ENCODE measurements at places on chromosomes 5 and 9.

GRCh38 chr5:96516631-96517071 lies 83.6 kb upstream of the PCSK1 start:
- no peak overlapping the region for H3K4me3 ChIP-seq
- no peak overlapping the region for H3K27ac ChIP-seq
- DNase-seq, result no peak
- no peaks in the 10 kb centered on the region for H3K36me3 ChIP-seq

DNA sequence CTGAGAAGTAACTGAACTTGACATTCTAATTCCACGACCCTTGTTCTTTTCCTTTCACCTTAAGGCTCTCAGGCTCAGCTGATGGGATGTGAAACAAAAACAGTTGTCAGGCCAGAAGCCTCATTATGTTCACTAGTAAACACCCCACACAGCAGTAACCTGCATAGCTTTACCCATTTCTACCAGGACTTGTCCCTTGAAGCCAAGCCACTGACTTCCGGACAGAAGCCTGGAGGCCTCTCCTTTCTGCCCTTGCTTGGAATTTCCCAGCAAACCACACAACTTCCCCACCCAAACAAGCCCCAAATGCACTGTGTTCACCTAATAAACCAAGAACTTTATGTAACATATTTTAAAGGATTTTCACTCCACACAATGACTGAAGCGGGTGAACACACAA lies 19.6 kb downstream of the PRUNE2 start:
- no peaks in the 10 kb centered on the region for H3K4me1 ChIP-seq
- H3K4me3 ChIP-seq, result no peak overlapping the region
- H3K27me3 ChIP-seq, result peaks cover 3% of the 10 kb centered on the region

DNA sequence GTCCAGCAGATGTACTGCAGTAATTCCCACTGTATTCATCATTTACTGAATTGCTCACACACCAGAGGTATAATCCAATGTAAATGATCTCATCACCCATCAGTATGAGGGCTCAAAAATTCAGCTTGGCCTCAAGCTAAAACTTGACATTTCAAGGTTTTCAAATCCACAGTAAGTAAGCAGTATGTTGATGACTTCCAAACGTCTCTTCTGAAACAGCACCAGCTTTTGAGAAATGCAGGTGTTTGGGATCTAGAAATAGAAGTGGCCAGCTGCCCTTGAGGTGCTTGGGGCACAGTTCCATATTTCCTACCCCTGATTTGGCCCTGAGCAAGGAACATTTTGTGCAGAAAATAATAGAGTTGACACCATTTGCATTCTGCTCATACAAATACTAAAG lies 388.0 kb upstream of the TUSC1 start:
- H3K27ac ChIP-seq, result no peak overlapping the region
- H3K27me3 ChIP-seq, result no peaks in the 10 kb centered on the region
- H3K36me3 ChIP-seq, result no peaks in the 10 kb centered on the region
- no peak overlapping the region for H3K4me3 ChIP-seq
- H3K4me1 ChIP-seq, result no peaks in the 10 kb centered on the region
- DNase-seq, result no peak

DNA sequence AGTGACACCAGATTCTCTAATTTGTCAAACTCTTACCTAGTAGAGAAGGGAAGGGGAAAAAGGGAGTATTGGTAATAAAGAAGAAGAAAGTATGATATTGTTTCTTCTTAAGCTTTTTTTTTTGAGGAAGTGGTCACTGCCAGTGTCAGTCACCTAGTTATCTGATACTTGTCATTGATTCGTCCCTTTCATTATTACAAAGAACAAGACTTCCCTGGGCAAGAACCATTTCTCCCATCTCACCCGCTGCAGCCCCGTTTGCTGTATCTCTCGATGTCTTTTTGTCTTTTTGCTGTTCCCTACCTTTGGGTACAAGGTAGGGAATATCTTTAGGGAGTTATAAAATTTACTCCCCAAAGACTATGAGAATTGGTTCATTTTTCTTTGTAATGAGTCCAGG lies 249.0 kb downstream of the ARHGAP26 start:
- no peak for DNase-seq
- peaks cover 22% of the 10 kb centered on the region for H3K36me3 ChIP-seq
- no peak overlapping the region for H3K4me3 ChIP-seq
- peaks cover 22% of the 10 kb centered on the region for H3K4me1 ChIP-seq
- no peaks in the 10 kb centered on the region for H3K27me3 ChIP-seq

- no peaks in the 10 kb centered on the region for H3K27me3 ChIP-seq
- H3K27ac ChIP-seq, result peak overlapping the region; percentile 82
- DNase-seq, result no peak
- peaks cover 69% of the 10 kb centered on the region for H3K36me3 ChIP-seq
- H3K4me3 ChIP-seq, result peak overlapping the region; percentile 41
- peaks cover 53% of the 10 kb centered on the region for H3K4me1 ChIP-seq
These were observed 27.4 kb downstream of the TNFSF8 start for GRCh38 chr9:114902786-114903524.

DNA sequence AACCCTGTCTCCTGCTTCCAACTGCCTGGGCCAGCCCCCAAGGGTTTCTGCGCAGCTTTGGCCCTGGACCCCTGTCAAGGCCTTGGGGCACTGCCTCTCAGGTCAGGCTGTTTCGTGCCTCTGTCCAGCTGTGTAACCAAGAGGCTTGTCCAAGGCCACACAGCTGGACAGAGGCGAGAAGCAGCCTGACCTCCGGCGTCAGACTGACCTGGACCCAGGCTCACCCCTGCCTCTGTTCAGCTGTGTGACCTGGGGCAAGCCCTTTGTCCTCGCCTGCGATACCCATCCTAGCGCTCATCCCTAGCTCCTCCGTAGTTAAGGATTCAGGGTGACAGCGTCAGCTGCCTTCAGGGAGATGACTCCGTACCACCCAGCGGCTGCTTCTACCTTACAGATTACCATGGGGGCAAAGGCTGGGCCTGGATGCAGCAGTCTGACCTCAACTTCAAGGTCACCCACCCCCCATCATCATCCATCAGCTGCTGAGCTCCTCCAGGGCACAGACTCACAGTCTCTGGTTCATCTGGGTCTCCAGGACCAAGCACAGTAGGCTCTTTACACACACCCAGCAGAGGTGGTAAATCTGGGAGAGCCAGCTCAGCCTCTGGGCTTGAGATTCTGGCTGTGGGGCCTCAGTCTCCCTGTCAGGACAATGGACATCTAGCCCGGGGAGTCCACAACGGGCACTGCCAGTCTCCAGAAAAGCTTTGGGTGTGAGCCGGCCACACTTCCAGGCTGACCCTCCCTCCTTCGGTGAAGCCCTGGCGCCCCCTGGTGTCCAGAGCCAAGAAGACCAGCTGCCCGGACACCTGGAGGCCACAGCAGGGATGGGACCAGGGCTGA lies 7.9 kb downstream of the AK1 start:
- DNase-seq, result peak; percentile 88
- peaks cover 15% of the 10 kb centered on the region for H3K4me1 ChIP-seq
- no peak overlapping the region for H3K27ac ChIP-seq
- H3K4me3 ChIP-seq, result no peak overlapping the region
- H3K36me3 ChIP-seq, result peaks cover 4% of the 10 kb centered on the region

DNA sequence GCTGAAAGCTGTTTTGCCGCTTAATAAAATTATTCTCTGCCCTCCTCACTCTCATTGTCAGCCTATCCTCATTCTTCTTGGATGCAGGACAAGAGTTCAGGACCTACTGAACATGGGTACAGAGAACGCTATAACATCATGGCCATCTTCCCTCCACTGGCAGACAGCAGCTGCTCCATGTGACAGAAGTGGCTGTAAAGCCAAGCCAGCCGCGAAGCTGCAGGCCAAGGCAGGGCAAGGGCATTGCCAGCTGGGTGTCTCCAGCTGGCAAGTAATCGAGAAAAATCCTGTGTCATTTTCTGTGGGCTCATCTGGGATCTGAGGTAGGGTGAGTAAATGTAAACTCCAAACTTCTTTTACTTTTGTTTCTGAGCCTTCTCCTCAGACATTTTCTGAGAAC lies 84.8 kb downstream of the SLC25A46 start:
- H3K4me1 ChIP-seq, result no peaks in the 10 kb centered on the region
- H3K4me3 ChIP-seq, result no peak overlapping the region
- DNase-seq, result no peak
- H3K27me3 ChIP-seq, result peaks cover 3% of the 10 kb centered on the region
- no peak overlapping the region for H3K27ac ChIP-seq
- no peaks in the 10 kb centered on the region for H3K36me3 ChIP-seq

DNA sequence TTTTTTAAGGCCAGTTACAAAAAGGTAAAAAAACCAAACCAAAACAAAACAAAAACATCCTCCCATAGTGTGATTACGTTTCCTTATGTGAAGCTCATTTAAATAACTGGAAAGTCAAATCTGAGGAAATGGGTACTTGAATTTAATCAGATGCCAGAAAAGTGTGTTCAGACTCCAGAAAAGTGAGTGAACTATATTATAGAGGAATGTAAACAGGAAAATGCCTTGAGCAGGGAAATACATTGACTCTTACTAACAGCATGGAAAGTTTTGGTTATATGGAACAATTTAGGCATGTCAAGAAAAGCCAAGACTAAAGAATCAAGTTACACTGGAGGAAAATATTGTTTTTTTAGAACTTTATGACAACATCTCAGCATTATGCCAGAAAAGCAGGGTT lies 37.8 kb upstream of the RNF20 start:
- H3K4me1 ChIP-seq, result no peaks in the 10 kb centered on the region
- H3K27me3 ChIP-seq, result peaks cover 7% of the 10 kb centered on the region
- no peaks in the 10 kb centered on the region for H3K36me3 ChIP-seq
- DNase-seq, result no peak

- H3K27me3 ChIP-seq, result no peaks in the 10 kb centered on the region
- no peak overlapping the region for H3K27ac ChIP-seq
- no peak overlapping the region for H3K4me3 ChIP-seq
These were observed 36.1 kb downstream of the HMCN2 start for GRCh38 chr9:130301483-130302286.

DNA sequence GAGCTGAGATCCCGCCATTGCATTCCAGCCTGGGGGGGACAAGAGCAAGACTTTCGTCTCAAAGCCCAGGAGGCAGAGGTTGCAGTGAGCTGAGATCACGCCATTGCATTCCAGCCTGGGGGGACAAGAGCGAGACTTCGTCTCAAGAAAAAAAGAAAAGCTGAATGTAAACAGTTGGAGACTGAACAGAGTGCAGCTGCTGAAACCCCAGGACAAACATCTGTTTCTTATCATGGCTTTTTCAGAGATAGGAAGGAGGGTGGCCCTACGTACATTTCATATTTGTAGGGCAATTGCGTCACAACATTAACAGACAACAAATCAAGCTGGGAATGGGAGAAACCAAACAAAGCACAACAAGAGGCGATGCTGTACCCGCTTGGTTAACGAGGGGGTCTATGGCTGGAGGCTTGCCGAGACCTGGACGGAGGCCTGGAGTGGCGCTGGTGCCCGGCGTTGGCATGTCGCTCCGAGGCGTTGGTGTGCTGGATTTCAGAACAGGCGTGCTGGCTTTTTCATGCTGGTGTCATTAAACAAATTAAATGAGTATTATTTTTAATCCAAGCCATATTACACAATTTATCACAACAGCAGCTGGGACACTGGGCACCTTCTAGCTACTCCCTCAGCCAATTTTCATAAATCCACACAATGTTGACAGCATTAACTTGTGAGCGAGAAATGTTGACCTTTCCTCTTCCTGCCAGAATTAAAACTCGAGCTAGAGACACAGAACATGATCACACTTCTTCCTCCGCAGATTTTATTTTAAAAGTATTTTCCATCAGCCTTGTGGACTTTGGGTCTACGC lies 76.1 kb downstream of the TLE1 start:
- H3K4me1 ChIP-seq, result peaks cover 10% of the 10 kb centered on the region
- no peaks in the 10 kb centered on the region for H3K36me3 ChIP-seq
- no peak overlapping the region for H3K27ac ChIP-seq
- no peaks in the 10 kb centered on the region for H3K27me3 ChIP-seq
- DNase-seq, result no peak
- no peak overlapping the region for H3K4me3 ChIP-seq

- peaks cover 2% of the 10 kb centered on the region for H3K36me3 ChIP-seq
- H3K27me3 ChIP-seq, result peaks cover 2% of the 10 kb centered on the region
These were observed 23.8 kb downstream of the ALG2 start for GRCh38 chr9:99197987-99198386.

DNA sequence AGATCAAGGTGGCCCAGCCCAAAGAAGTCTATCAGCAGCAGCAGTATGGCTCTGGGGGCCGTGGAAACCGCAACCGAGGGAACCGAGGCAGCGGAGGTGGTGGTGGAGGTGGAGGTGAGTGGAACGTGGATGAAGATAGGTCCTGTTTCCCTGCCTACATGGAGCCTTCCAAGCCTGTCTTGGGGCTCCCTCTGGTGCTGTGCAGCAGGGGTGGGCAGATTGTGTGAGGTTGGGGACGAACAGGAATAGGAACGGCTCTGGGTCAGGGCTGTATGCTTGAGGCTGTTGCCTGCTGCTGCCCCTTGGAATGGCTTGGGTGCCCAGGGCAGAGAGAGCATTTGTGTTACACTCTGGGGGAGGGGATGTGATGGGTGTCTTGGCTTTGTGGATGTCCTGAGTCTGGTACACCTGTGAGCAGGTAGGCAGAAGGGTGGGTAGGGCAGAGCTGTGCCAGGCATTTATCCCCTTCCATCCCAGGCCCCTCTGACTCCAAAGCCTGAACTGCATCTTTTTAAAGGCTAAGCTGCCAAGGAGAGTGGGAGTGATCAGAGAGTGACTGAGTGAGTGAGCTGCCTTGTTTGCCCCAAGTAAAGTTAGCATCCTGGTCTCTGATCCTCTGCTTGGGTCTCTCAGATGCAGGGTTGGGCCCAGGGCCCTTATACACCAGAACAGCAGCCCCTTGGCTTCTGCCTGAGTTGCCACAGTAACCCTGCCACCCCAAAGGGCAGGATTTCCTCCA lies 5.2 kb downstream of the HNRNPAB start:
- H3K4me3 ChIP-seq, result no peak overlapping the region
- H3K27ac ChIP-seq, result peak overlapping the region; percentile 62
- no peak for DNase-seq
- H3K36me3 ChIP-seq, result peaks cover 46% of the 10 kb centered on the region
- peaks cover 36% of the 10 kb centered on the region for H3K4me1 ChIP-seq

- no peaks in the 10 kb centered on the region for H3K27me3 ChIP-seq
- H3K36me3 ChIP-seq, result no peaks in the 10 kb centered on the region
- H3K27ac ChIP-seq, result no peak overlapping the region
- H3K4me1 ChIP-seq, result peaks cover 5% of the 10 kb centered on the region
- H3K4me3 ChIP-seq, result no peak overlapping the region
These were observed 20.3 kb upstream of the DUSP1 start for GRCh38 chr5:172791286-172791685.

DNA sequence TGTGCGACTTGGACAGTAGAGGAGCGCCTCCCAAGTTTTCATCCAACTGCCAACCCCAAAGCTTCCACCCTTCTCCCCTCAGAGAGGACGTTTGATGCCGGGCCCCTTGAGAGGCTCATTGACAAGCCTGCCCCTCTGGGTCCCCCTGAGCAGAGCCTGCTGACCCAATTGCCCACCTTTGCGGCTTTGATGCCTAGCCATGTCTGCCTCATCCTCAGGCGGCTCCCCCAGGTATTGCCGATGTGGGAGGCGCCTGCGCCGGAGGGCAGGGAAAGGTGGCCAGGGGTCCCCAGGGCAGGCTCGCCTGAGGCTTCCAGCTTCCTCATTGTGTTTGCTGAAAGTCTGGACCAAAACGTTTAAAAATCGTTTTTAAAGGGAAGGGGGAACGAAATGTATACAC lies 1.4 kb downstream of the ODF2 start:
- H3K36me3 ChIP-seq, result peaks cover 23% of the 10 kb centered on the region
- peaks cover 18% of the 10 kb centered on the region for H3K4me1 ChIP-seq
- H3K4me3 ChIP-seq, result peak overlapping the region; percentile 96
- H3K27me3 ChIP-seq, result no peaks in the 10 kb centered on the region
- no peak for DNase-seq

All from activated naive CD8-positive, alpha-beta T cell treated with anti-CD3 and anti-CD28 coated beads, Interleukin-2, amount 10 ng/mL, durations not matched to agents 7 days and 5 days (primary cell).